ENCODE measurements at places on chromosomes 2 and 18. TPM values are rescaled to one million over a fixed set of nuclear protein-coding genes. Genes with fewer than 3 reads are reported as not detected.

TLX2 gene
- total RNA-seq, result not detected

GFPT1 gene
- 20.3 TPM for total RNA-seq

DNA sequence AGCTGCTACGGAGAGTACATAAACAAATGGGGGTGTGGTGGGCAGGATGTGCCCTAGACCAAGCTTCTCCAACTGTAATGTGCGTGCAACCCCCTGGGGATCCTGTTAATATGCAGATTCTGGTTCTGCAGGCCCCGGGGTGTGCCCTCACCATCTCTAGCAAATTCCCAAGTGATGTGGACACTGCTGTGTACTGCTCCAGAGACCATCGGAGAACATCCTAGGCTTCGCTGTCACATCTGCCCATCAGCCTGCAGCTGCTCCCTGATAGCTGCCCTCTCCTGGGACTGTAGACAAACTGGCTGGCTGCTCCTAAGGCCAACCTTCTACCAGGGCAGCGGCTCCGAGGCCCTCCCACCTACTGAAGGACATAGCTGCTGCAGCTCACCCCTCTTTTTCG is 3.2 kb downstream of the HS1BP3 start:
- DNase-seq, result no peak

GRCh38 chr18:35393716-35394115 is 16.6 kb upstream of the ZNF396 start:
- DNase-seq, result no peak

Measured in epithelial cell of proximal tubule (primary cell).